ENCODE measurements at places on chromosomes 2 and 18.

DNA sequence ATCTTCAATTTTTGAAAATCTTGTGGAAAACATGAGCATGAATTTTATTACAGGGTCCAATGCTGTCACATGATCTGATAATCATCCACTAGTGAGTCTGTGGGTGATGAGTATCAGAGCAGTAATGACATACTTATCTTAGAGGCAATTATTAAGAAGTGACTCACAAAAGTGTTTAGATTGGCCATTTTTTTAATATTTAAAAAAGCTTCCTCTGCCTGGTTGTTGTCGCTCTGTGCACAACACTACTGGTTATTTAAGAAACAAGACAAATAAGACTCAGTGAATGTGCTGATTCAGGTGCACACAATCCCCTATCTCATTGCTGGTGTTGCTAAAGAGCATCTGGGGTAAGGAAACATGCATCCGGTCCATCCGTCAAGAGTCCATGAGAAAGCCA lies 665.8 kb upstream of the ZEB2 start:
- DNase-seq = no peak

GRCh38 chr2:100831831-100832230 lies 11.9 kb downstream of the NPAS2 start:
- no peak for DNase-seq

GRCh38 chr2:60880643-60881046 lies 729 bp upstream of the REL start:
- DNase-seq = no peak

GRCh38 chr18:73124175-73124574 lies 256.4 kb upstream of the NETO1 start:
- DNase-seq = no peak

- no peak for DNase-seq
Observed at GRCh38 chr2:210971431-210971830, 415.0 kb downstream of the CPS1 start.

DNA sequence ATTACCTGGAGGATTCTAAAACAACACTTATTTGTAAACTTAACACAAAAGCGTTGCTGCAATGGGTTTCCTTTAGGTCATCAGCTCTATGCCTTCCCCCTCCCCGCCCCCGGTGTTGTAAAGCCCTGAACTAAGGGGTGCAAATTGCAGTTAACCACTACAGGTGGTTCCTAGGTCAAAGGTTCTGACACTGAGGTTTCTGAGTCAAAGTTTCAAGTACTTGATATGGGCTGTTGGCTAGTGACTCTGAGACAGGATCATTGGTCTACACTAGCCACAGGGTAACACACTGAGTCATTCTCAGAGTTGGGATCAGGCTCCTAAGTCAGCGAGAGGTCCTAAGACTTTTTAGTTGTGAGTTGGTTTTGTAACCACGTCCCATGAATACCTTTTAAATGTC lies 15.4 kb downstream of the IL1B start:
- DNase-seq = no peak

DNA sequence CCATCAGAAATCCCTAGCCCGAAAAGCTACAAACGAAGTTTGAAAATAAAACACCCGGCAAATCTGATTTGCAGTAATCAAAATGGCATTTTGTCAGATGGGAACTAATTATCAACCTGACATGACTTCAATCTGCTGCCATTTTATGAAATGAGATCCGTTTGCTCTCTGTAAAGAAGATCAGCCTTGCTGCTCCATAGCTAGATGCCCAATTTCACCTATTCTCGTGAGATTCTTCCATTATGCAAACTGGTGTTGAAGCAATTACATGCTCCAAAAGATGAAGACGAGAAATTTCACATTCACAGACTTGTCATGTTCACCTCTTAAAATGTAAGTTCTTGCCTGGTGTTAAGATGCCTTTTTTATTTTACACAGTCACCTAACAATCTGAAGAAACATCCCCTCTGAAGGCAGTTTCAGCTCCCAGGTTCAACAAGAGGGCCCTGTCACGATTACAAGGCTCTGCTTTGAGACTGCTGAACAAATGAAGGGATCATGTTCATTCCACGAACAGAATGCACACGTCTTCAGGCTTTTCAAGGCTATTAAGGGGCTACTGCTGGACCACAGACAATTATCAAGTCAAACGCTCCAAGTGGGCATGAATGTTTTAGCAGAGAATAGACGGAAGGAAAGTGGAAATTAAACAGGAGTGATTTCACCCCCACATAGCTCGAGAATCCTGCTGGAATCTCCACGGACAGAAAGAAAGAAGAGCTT lies 172.6 kb upstream of the PID1 start:
- no peak for DNase-seq

GRCh38 chr2:48482769-48483168 lies 47.2 kb upstream of the STON1 start:
- DNase-seq = no peak

DNA sequence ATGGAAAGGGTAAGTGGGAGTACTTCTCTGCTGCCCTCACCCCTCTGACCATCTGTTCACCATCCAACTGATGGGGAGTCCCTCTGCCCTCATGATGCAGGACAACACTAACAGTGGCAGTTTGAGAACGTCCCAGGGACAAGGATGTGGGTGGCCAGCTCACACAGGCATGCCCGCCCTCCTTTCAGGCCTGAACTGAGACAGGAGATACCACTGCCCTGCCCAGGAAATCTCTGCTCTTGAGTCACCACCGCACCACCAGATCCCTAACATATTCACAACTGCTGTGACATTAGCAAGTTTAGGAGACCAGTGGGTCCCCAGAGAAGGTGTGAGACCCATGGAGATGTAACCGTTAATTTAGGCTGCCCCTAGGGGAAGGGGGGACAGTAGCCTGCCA lies 66.2 kb downstream of the TRAPPC8 start:
- no peak for DNase-seq

DNA sequence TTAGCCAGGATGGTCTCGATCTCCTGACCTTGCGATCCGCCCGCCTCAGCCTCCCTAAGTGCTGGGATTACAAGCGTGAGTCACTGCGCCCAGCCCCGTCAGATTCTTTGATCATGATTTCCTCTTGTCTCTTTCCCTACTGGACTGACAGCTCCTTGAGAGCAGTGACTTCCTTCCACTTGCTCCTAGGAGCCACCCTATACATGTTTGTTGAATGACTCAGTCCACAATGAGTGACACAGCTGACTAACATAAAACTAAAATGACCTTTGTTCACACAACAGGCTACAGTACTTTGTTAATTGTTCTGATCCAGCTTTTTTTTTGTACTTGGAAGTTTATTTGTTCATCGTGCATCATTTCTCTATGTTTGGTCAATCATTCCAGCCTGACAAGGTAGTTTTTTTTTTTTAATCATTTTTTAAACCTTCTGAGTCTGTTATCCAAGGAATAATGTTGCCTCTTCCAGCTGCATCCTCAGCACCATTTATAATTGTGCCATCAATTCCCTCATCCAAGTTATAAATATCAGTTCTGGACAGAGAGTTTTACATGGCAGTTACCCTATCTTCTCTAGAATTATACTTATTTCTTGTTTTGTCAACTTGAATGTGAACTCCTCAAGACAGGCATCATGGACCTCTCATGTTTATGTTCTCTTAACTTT lies 42.9 kb upstream of the TUBA3E start:
- no peak for DNase-seq

GRCh38 chr2:219249203-219249980 lies 3.7 kb upstream of the TUBA4B start:
- DNase-seq = no peak

- no peak for DNase-seq
Observed at GRCh38 chr2:48283586-48284269, 246.2 kb upstream of the STON1 start.

- no peak for DNase-seq
Observed at GRCh38 chr2:27441226-27441926, 805 bp upstream of the KRTCAP3 start.

GRCh38 chr2:238379096-238379810 lies 47.5 kb upstream of the ASB1 start:
- DNase-seq = peak; percentile 72

GRCh38 chr2:233081232-233081730 lies 21.1 kb downstream of the INPP5D start:
- peak; percentile 76 for DNase-seq

DNA sequence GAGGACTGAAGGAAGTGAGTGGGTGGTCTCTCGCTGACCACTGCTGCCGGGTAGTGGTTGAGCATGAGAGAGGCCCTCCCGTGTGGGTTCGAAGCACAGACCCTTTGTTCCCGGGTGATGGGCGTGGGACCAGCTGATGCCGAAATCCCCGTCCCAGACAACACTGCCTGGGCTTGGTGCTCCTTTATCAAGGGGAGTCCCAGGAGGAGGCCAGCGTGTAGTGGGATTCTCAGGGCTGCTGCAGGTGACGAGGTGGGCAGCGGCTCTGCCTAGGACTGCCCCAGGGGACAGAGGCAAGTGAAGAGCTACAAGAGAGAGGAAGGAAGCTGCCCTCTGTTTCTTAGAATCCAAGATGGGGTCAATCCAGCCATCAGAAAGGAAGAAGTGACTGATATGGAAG lies 251.3 kb upstream of the PXDN start:
- no peak for DNase-seq

DNA sequence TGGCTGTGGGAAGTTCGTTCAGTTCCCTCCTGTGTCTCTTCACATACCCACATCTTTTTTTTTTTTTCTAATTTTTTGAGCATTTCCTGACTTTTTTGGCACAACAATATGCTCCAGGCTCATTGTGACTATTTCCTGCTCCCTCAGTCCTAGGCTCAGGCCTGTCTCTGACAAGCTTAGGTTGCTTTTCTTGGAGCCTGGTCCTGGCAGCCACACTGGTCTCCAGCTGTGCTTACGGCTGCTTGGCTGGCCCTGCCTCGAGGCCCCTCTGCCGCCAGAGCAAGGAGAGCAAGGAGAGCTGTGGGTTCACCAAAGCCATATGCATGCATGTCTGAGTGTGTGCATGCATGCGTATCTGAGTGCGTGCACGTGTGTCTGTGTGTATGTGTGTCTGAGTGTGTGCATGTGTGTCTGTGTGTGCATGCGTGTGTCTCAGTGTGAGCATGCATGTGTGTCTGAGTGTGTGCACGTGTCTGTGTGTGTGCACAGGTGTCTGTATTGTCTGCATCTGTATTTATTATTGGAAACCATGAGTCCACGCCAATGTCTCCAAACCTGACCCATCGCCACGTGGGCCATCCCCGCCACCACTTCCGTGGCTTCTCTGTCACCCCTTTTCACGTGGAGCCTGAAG lies 766.1 kb upstream of the SALL3 start:
- no peak for DNase-seq

DNA sequence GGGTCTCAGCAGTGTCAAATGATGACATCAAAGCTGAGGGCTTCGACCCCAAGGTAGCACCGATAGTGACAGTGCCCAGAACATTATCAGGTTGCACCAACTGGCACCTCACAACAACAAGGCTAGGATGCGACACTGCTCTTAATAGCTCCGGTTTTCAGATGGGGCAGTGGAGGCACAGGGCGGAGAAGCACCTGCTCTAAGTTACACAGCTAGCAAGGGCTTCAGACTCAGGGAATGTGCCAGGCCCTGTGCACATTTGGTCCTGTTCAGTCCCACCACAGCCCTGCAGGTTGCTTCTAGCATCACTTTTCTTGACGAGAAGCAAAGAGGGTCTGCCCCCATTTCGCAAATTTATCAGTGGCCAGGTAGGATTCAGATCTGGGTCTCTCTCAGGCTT lies 74.1 kb downstream of the DGKD start:
- no peak for DNase-seq

DNA sequence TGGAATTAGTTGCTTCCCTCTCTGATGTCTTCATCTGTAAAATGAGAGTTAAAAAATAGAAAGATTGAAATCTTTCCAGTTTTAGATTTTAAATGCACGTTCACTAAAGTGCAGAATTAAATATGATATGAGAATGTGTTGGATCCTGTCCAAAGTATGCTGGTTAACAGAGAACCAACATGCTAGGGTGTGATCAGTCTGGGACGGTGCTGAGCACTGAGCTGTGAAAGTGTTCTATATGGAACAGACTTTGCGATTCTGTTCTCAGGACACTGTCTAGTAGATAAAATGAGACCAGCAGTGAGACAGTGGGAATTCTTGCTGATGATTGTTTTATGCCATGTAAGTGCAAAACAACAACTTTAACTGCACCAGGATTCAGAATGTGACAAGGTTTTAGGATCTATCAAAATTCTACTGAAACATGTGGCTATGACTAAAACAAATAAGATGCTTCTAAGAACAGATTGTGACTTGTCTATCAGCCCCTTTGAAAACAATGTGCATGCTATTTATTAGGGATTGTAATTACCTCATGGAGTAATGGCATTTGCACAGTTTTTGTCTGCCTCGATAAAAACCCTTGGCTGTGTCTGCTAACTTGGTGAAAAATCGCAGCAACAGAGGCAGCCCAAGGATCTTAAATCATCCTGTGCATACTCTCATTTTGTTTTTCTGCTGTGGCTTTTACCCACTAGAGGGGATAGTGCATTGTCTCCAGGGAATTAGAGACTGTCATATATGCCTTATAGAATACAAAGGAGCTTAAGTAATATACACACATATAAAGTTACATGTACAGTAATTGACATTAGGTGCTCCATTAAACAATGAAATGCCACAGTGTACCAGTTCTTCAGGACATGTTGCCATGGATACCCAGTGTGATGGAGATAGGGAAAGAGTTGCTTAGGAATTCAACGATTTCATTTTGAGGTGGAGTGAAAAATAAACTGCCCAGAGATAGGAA lies 55.1 kb downstream of the MAP3K20 start:
- DNase-seq = no peak

- DNase-seq = no peak
Observed at GRCh38 chr2:50820176-50820575, 211.8 kb downstream of the NRXN1 start.

DNA sequence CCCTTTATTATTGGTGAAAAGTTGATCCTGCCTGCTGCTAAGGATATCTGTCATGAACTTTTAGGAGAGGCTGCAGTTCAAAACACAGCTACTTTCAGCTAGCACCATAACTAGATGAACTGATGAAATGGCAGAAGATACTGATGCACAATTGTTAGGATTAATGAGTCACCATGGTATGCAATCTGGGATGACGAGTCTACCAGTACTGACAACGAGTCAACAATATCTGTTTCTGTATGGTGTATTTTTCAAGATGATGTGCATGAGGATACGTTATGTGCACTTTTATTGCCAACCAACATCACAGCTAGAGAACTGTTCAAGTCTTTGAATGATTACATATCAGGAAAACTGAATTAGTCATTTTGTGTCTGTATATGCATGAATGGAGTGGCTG lies 68.7 kb downstream of the NETO1 start:
- DNase-seq = no peak

DNA sequence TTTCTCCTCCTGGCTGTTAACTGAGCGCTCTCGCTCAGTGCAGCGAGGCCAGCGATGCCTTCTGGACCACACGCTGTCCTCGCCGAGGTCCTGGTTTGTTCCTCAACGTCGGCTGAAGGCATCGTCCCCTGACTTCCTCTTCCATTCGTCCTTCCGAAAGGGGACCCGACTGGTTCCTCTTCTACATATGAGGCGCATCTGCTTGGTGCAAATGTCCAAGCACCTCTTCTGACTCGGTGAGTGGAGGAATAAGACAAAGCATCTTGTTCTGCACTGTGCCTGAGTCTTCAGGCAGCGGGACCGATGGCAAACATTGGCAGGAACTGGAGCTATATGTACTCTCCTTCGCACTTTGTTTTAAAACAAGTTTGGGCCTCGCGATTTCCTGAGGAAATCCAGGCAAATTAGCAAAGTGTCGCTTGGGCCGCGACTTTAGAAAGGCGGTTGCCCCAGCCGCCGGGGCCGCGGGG lies 621 bp upstream of the KCNS3 start:
- peak; percentile 52 for DNase-seq

- peak; percentile 27 for DNase-seq
Observed at GRCh38 chr18:3623769-3624545, 174.0 kb downstream of the TGIF1 start.

All from inflammatory macrophage (primary cell).